Stimulated activated CD8-positive, alpha-beta memory T cell treated with anti-CD3 and anti-CD28 coated beads, Interleukin-4, amount 100 ng/mL, for 1 hour (primary cell): ENCODE measurements at places on chromosomes 11 and 22.

GRCh38 chr11:70759846-70760245, 361.5 kb downstream of the CTTN start:
- no peak for DNase-seq

DNA sequence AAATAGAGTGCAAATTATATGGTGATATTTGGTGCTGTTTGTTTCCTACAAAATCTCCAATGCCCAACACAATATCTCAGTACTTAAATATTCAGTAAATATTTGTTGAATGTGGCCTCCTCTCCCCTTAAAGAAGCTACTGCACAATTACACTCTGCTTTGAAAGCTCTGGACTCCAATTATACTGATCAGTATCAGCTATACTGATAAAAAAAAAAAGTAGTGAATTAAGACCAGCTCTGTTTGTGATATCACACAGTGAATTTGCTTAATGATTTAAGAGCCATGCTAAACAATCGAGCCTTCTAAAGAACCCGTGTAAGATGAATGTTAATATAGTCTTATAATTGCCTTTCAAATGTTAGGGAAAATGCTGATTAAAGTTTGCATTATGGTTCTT, 543.2 kb upstream of the API5 start:
- no peak for DNase-seq

GRCh38 chr22:46931881-46932280, 169.4 kb downstream of the TBC1D22A start:
- no peak for DNase-seq

GRCh38 chr22:11066458-11067285, 4461.3 kb upstream of the OR11H1 start:
- no peak for DNase-seq
